ENCODE measurements at places on chromosomes 16 and 17.

- DNase-seq: no peak
Observed at GRCh38 chr17:8621585-8621984, 8.9 kb downstream of the MYH10 start.

- no peak for DNase-seq
Observed at GRCh38 chr16:35862242-35862641, 2402.8 kb downstream of the TP53TG3F start.

- DNase-seq: no peak
Observed at GRCh38 chr17:14514973-14515372, 214.1 kb downstream of the HS3ST3B1 start.

DNA sequence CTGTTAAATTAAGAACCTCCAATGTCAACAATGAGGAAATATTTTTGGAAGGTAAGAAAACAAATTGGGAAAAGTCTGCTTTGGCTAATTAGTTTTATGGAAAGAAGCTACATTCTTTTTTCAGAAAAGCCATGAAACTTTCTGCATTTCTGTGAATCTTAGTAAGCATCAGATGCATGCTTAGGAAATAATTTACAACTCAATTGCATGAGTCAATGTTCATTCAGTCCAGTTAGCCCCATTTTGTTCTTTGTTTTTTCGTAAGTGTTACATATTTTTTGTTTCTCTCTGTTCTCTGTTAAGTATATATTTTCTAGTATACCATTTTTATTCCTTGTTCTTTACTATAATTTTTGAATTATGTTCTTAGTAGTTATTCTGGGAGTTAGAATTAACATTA is 195.2 kb upstream of the KIF2B start:
- no peak for DNase-seq

DNA sequence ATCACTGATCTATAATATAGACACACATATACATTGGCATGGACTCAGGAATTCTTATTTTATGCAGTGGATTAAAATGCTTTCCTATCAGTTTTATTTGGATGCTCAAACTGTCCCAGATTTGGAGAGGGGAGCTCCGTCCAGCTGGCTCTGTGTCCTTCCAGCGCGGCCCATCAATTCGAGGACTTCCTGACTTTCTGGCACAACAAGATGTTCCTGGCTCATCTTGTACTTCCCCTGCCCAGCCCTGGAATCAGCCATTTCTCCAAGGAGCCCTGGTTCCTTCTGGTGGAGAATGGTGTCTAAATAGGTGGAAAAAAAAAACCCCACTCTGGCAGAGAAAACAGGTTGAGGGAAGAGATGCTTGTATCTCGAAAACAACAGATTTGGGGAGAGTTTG is 94.5 kb downstream of the CRISPLD2 start:
- no peak for DNase-seq

DNA sequence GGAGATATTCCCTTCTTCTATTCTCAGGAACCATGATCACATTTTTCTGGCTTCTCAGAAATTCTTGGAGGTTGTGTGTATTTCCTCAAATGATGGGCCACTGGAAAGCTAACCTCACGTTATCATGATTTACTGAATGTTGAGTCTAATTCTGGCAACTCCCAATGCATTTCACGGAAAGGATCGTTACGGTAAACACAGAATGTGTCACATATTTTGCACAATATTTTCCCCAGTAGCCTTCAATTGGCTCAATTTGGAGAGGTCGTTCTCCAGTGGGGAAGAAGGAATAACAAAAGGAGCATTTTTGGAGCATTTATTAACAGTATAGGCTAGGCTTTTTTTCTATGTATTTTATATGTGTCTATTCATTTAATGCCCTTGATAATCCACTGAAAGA is 450.3 kb downstream of the HAPSTR1 start:
- DNase-seq: no peak

GRCh38 chr17:74748279-74748528 is 224 bp upstream of the NHERF1 start:
- DNase-seq: no peak

DNA sequence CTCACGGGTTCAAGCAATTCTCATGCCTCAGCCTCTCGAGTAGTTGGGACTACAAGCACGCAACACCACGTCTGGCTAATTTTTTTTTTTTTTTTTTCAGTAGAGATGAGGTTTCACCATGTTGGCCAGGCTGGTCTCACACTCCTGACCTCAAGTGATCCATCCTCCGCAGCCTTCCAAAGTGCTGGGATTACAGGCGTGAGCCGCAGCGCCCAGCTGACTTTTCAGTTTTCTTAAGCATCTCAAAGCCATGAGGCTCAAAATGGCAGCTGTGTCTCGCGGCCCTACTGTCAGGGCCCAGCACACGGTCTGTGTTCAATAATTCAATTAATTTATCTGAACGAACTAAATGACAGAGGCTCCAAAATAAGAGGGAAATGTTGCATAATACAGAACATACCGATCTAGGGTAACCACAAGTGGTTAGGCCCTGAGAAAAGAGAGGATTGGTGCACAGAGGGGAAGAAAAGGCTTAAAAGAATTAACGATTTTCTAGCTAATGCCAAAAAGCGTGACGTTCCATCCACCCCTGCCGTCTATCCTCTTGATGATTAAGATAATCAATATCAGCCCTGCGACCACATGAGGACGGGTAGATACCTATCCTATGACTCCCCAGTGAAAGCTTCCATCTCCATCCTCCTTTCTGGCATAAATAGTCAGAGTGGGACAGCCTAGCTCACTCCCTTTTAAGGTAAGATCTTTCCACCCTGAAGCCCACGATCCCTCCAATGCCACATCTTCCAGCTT is 136.9 kb downstream of the SLC39A11 start:
- no peak for DNase-seq

GRCh38 chr17:71168053-71168741 is 952.6 kb upstream of the SOX9 start:
- no peak for DNase-seq

- DNase-seq: no peak
Observed at GRCh38 chr17:55883149-55883548, 132.3 kb downstream of the PCTP start.

DNA sequence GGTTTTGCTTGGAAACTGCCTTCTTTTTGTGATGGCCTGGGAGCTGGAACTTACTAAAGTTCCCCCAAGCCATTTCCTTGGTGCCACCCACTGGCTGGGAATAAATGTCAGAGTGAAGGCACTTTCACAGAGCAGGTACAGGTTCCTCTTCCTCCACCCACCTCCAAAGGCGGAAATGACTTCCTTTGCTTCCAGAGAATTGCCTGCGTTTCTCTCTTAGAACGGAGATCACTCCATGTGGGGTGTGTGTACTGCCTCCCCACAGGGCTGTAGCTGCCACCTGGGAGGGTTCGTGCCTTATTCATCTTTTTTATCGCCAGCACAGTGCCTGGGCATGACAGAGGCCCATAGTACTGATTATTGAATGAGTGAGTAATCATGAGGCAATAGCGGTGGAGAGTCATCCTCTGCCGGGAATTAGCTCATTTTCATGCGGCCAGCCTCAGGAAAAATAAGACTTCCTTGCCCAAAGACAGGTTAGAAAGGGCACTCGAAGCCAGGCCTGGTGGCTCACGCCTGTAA is 32.2 kb upstream of the HAS3 start:
- DNase-seq: no peak

- no peak for DNase-seq
Observed at GRCh38 chr17:65079489-65079900, 23.0 kb upstream of the GNA13 start.

GRCh38 chr17:10843811-10844210 is 5.9 kb upstream of the PIRT start:
- no peak for DNase-seq

GRCh38 chr17:83152227-83152744 is 72.9 kb downstream of the METRNL start:
- no peak for DNase-seq

DNA sequence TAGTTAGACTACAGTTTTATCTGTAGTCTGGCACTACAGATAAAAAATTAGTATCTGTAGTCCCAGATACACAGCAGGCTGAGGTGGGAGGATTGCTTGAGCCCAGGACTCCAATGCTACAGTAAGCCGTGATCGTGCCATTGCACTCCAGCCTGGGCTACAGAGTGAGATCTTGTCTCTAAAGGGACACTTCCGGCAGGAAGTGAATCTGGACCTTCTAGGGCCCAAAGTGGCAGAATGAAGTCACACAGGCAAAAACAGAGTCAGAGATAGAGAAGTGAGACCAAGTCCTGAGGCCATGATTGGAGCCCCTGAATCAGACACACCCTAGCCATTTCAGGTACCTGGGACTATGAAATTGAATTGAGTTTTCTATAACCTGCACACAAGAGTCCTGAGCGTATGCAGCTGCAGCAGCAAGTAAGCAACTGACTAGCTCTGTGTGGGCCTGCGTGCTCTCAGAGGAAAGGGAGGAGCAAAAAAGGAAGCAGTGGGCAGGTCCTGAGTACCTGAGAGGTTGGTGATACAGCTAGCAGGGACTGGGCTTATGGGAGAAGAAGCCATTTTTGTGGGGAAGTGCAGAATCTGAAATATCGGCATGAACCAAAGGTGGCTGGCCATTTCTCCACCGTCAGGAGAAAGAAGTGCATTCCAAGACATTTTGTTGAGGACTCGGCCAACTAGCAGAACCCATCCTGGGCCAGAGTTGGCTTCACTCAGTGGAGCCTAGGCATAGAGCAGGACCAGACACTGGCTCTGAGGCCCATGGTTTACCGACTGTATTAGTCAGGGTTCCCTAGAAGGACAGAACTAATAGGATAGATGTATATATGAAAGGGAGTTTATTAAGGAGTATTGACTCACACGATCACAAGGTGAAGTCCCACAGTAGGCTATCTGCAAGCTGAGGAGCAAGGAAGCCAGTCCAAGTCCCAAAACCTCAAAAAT is 27.2 kb upstream of the BRD7 start:
- DNase-seq: no peak

GRCh38 chr16:75296606-75297005 is 45.2 kb upstream of the BCAR1 start:
- DNase-seq: no peak

- no peak for DNase-seq
Observed at GRCh38 chr16:48441863-48442279, 56.7 kb upstream of the SIAH1 start.

DNA sequence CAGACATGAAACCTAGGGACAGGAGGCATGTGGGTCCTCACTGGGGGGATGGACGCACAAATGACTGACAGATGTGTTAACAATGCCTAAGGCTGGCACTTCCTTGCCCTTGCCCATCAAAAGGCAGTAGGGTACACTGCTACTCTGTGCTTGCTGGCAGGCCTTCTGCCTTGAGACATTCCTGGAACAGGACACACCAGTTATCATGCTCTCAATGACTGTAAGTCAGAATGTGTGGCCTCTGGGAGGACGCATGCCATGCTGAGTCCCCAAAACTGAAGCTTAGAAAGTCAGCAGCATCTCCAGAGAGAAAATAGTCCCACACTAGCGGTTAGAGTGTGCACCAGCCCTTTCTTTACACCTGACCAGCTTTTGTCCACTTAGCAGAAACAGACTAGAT is 16.1 kb upstream of the SREBF1 start:
- DNase-seq: no peak

DNA sequence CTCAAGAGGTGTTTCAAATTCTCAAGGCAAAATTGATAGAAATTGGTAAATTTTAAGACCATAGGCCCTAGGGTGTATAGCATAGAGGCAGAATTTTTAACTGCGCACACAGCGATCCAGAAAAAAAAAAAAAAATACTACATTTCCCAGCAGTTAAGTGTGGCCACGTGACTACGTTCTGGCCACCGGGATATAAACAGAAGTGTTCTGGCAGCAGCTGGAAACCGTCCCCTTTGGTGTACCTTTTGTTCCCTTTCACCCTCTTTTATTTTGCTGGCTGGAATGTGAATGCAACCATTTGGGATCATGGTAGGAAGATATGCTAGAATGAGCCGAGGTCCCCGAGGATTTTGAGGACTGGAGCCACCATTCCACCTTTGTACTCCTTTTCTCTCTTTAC is 52.7 kb upstream of the AKAP1 start:
- no peak for DNase-seq

GRCh38 chr17:55606488-55606815 is 95.2 kb upstream of the SMIM36 start:
- no peak for DNase-seq

GRCh38 chr17:7380855-7381683 is at the start of gene TNK1:
TNK1 (plus strand) TSS chr17:7381089; CDS start chr17:7382927, 1,838 bp downstream.
- DNase-seq: no peak
